ENCODE measurements at places on chromosomes 1 and 21. TPM values are rescaled to one million over a fixed set of nuclear protein-coding genes. Genes with fewer than 3 reads are reported as not detected.
A peak's percentile ranks its signal among the peaks of the same experiment; 100 is the strongest.

- no peaks in the 10 kb centered on the region for H3K36me3 ChIP-seq
- peaks cover 17% of the 10 kb centered on the region for H3K4me1 ChIP-seq
- DNase-seq: peak; percentile 10
- no peak overlapping the region for H3K4me3 ChIP-seq
Measured at GRCh38 chr1:26496861-26497260, 24.6 kb downstream of the HMGN2 start.

DNA sequence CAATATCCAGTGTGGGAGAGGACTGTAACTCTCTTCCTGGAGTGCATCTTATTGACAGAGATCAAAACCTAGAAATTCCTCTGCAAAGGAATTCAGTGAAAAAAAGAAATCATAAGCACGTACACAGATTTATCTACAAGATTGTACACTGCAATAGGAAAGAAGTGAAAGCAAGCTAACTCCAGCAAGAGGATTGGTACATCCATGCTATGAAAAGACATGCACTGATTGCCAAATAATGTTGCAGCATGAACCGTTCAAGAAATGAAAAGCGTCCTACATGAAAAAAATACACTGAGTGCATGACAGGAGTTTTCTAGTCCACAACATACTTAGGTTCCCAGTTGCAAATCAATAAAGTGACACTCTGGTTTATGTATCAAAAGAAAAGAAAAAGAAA lies 1.9 kb upstream of the MGST3 start:
- DNase-seq: no peak
- peaks cover 39% of the 10 kb centered on the region for H3K4me1 ChIP-seq
- no peak overlapping the region for H3K4me3 ChIP-seq
- no peak overlapping the region for H3K27ac ChIP-seq
- H3K27me3 ChIP-seq: no peaks in the 10 kb centered on the region
- no peaks in the 10 kb centered on the region for H3K36me3 ChIP-seq

- peak overlapping the region; percentile 59 for H3K27ac ChIP-seq
- no peaks in the 10 kb centered on the region for H3K4me1 ChIP-seq
- no peak for DNase-seq
- no peak overlapping the region for H3K4me3 ChIP-seq
Measured at GRCh38 chr1:109873278-109874175, 37.1 kb upstream of the CSF1 start.

GRCh38 chr1:51131185-51131584 lies 29.2 kb downstream of the C1orf185 start:
- H3K27me3 ChIP-seq: no peaks in the 10 kb centered on the region
- H3K4me3 ChIP-seq: no peak overlapping the region
- DNase-seq: no peak

The SLC1A7 gene
- 1.6 TPM for total RNA-seq

All from transverse colon (tissue), 4 donors.